ENCODE measurements at places on chromosomes 5 and 9.

DNA sequence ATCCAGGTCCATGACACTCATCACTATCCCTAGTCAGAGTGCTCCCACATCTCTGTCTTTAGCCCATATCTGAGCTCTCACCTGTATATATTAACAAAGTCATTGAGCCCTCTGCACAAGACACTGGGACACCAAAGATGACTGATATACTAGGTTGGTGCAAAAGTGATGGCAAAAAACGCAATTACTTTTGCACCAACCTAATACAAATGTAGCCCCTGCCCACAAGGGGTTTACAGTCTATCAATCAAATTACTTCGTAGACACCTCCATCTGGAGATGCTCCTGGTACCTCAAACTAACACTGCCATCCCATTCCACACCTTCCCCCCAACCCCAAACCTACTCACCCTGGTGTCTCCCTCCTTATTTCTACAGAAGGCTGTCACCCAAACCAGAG, 194.1 kb downstream of the MCTP1 start:
- DNase-seq: no peak

DNA sequence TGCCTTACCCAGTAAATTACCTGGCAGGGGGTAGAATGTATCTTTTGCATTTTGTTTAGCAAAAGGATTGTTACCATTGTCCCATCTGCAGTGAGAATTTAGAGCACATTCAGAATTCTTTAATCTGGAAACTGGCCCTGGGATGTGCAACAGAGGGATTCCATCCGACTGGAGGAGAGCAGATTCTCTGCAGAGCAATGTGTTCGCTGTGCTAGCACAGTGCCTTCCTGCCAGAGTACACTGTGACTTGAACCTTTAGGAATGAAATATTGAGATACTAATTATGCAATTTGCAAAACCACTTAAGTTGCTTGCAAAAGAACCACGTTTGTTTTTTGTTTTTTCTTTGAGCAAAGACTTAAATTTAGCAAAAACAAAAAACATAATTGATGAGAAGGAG, 22.5 kb upstream of the DMRT1 start:
- no peak for DNase-seq

- DNase-seq: no peak
Observed at GRCh38 chr5:156340893-156341292, 13.9 kb downstream of the SGCD start.

DNA sequence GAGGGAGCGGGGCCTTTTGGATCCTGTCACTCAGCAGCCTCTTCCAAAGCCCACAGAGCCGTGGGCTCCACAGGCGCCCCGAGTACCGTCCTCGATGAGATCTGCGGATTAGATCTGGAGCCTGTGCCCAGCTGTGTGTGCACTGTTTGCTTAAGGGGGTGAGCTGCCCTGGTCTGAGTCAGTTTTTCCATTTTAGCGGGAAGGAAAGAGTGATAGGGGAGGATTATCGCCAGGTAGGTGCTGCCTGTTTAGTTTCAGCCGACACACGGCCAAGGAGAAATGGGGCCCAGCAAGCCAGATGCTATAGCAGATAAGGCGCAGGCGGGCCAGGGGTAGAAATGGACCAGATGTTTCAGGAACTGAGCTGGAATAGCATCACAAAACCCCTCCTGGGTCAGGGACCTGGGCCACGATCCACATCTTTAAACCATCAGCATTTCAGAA, 18.1 kb downstream of the COL5A1 start:
- no peak for DNase-seq

- no peak for DNase-seq
Observed at GRCh38 chr5:52673495-52673894, 114.2 kb upstream of the ITGA1 start.

- no peak for DNase-seq
Observed at GRCh38 chr9:136229096-136230065, 16.2 kb downstream of the QSOX2 start.

DNA sequence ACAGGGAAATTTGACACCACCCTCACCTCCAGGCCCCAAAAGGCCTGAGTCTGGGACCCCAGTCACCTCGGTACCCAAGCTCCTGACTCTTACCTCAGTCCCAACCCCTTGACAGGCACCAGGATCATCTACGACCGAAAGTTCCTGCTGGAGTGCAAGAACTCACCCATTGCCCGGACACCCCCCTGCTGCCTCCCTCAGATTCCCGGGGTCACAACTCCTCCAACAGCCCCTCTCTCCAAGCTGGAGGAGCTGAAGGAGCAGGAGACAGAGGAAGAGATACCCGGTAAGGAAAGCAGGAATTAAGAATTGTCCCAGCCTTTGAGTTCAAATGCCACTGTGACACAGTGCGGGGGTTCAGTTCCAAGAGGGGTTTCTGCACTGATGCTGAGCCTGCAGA, 1.3 kb downstream of the EIF4EBP3 start:
- DNase-seq: no peak

DNA sequence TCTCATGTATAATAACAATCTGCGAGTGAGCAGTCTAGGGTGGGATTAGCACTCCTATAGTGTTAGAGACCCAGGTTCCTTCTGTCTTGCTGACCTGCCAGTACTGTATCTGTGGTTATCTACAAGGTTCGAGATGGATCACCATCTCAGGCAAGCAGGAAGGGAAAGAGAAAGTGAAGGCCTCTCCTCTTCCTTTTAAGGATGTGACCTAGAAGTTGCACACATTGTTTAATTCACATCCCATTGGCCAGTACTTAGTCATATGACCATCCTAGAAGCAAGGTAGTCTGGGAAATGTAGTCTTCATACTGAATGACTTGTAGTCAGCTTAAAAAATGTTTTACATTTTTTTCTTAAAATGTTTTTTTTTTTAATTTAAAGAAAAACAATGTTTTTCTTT, 168.6 kb downstream of the CARTPT start:
- DNase-seq: peak; percentile 9

- DNase-seq: no peak
Observed at GRCh38 chr9:37126214-37126788, 5.9 kb downstream of the ZCCHC7 start.

- no peak for DNase-seq
Observed at GRCh38 chr9:126169736-126170135, 156.9 kb upstream of the MVB12B start.

DNA sequence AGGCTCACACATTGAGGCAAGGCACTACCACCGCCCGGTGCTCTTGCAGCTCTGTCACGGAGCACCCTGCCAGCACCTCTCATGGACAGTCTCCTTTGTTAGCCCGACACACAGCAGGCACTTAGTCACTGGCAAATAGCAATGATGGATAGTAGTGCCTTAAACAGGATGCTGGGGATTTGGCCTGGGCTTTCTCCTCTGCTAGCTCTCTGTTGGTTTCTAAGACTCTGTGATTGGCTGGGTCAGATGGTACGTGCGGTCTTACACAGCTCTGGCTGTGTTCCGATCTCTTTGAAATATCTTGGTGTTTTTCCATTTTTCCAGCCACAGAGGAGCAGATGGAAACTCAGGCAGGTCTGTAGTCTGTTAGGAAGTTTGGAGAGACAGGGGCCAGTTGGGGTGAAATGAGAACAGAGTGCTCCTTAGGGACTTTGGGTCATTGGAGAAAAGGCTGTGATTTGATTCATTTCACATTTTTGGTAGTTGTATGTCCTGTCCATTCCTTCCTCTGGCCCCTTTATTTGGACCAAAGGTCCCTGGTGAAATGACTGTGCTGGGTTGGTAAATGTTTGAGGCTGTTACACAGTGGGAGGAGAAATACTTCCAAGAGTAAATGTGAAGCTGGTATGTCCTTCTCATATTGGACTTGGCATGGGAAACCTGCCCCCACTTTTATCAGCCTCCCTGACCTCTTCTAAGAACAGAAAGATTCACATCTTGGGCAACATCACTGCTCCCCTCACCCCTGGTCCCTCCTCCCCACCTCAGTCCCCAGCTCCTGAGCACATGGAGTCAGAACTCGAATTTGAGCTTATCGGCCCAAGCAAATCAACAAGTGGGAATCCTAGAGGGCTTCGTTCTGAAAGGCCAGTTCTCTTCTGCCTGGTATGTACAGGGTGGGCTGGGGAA, 3.4 kb downstream of the SMIM3 start:
- no peak for DNase-seq

- DNase-seq: no peak
Observed at GRCh38 chr5:116546033-116546742, 28.4 kb downstream of the SEMA6A start.

- no peak for DNase-seq
Observed at GRCh38 chr9:20417373-20418080, 204.8 kb downstream of the MLLT3 start.

GRCh38 chr5:82050955-82051354, 79.1 kb downstream of the ATG10 start:
- no peak for DNase-seq

GRCh38 chr5:137856916-137857862, 10.5 kb upstream of the MYOT start:
- DNase-seq: no peak

GRCh38 chr5:107215611-107216010, 455.1 kb downstream of the EFNA5 start:
- DNase-seq: no peak

DNA sequence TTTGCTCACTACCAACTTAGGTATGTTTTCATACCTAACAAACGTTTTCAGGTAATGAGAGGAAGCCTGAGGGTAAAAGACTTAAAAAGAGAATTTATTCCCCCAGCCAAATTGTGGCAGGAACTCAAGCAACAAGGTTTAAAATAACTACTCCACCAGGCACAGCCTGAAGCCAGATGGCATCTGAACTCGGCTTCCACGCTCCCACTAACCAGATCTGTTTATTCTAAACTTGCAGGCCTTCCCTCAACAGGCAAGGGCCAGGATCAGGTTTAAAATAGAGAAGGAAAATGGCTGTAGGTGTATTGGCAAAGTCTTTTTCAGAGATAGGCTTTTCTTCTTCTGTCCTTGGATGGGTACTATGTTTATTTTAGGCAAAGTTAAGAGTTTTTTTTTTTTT, 89.4 kb downstream of the OTULIN start:
- DNase-seq: no peak

DNA sequence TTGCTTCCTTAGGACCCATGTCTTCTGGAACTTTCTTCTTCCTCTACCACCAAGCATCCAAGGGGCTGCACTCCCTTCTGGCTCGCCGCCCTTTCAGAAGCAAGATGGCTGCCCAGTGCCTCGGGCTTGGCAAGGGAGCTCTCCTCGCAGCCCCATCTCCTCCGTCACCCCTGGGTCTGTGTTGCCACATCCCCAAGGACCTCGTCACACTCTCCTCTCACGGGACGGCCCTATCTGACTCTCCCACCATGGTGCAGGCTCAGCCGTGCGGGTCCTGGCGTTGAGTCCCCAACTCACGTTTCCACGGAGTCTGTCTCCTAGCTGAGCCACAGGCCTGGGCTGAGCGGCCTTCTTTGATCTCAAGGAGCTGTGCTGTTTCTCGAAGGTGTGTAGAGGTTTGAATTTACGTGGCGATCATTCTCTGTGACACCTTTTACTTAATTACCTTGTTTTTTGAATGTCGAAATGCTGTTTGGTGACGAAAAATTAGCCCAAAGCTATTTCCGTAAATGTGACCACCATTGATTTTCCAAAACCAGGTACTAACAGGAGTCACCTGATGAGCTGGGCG, 15.0 kb upstream of the SCGB3A1 start:
- no peak for DNase-seq

DNA sequence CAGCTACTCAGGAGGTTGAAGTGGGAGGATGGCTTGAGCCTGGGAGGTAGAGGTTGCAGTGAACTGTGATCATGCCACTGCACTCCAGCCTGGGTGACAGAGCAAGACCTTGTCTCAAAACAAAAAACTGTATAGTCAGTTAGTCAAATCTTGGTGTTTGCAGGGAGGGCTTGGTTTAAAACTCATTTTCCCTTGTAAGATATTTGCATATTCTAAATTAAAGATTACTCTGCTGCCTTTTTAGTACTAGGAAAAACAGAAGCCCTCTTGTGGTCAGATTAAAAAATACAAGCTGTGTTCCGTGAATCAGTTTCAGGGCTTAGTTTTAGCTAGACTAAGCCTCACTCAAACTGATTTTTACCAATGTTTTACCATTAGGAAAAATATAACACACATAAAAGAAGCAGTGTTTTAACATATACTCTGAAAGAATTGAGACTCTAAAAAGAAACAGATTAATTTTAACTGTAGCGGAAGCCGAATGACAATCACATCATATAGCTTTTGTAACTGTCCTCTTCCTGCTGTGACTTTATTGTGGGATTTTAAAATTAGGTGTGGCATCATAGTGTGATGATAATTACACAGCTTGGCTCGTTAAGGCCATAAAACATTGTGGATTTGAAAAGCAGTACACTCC, 84.9 kb upstream of the BASP1 start:
- peak; percentile 7 for DNase-seq

- DNase-seq: no peak
Observed at GRCh38 chr5:151158287-151158661, 695 bp upstream of the ANXA6 start.

DNA sequence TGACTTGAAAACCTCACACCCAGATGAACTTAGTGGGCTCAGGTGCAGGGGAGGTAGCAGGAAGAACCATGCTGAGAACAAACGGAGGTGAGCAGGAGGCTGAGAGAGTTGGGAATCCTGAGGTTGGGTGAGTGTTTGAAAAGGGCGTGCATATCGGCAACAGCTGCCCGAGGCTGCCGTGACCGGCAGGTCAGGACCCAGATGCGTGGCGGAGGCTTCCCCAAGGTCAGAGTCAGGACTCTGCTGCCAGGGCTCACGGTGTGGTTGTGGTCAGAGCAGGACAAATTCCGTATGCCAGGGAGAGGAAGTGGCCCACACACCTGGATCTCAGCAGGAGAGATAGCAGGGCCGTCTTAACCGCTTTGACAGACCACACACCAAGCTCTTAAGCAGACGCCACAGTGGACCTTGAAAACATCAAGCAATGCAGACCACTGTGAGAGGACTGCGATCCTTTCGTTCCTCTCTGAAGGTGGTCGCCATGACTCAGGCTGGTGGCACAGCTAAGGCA, 43.1 kb downstream of the ADAMTS16 start:
- DNase-seq: no peak

DNA sequence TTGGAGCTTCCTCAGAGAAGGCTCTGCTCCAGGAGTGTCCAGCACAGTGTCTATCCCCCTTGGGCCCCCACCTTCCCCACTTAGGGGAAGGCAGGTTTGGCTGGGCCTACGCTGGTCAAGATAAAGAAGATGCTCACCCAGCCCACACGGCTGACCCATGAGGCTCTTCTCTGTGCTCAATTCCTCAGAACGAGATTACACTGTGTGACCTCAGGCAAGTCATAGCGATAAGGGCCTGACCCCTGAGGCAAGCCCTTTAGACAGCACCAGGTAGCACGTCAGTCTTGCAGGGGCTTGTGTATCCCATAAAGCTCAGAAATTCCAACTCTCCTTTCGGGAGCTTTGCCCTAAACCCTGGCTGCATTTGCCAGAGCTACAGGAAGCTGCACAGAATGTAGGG, 32.6 kb downstream of the CORO2A start:
- no peak for DNase-seq

- DNase-seq: no peak
Observed at GRCh38 chr5:16546732-16547131, 70.1 kb downstream of the RETREG1 start.

DNA sequence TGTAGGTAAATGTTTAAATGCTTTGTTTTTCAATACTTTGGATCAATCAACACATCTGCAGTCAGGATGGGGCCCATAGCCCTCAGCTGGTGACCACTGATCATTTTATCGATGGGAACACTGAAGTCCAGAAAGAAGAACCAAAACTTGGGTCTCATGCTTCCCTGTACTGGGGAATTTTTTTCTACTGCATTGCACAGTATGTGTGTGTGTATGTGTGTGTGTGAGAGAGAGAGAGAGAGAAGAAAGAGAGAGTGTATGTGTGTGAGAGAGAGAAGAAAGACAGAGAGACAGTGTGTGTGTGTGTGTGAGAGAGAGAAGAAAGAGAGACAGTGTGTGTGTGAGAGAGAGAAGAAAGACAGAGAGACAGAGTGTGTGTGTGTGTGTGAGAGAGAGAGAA, 202.9 kb upstream of the MSX2 start:
- DNase-seq: no peak

- DNase-seq: no peak
Observed at GRCh38 chr5:136466041-136466415, 100.7 kb upstream of the TRPC7 start.

All from NCI-H1048 (cell line).